ENCODE measurements at places on chromosomes 2 and 18.

GRCh38 chr2:16327326-16327725 is 338.3 kb downstream of the CYRIA start:
- DNase-seq, result no peak

GRCh38 chr2:182810087-182810486 is 56.4 kb downstream of the FRZB start:
- no peak for DNase-seq

DNA sequence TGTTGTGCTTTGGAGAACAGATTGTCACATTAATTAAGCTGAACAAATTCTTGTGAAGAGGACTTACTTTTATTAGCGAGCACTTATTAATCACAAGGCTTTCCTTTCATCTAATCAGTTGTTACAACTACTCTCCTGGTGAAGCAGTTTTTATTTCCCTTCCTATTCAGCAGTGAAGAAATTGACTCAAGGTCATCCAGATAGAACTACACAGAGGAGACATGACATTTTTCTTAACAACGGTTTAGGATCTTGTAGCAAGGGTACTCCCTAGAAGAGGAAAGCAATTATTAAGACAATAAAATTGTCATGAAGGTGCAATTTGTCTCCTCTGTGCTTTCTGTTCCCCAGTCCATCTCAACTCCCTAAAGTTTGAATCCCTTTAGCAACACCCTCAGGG is 61.3 kb downstream of the POLE4 start:
- no peak for DNase-seq

DNA sequence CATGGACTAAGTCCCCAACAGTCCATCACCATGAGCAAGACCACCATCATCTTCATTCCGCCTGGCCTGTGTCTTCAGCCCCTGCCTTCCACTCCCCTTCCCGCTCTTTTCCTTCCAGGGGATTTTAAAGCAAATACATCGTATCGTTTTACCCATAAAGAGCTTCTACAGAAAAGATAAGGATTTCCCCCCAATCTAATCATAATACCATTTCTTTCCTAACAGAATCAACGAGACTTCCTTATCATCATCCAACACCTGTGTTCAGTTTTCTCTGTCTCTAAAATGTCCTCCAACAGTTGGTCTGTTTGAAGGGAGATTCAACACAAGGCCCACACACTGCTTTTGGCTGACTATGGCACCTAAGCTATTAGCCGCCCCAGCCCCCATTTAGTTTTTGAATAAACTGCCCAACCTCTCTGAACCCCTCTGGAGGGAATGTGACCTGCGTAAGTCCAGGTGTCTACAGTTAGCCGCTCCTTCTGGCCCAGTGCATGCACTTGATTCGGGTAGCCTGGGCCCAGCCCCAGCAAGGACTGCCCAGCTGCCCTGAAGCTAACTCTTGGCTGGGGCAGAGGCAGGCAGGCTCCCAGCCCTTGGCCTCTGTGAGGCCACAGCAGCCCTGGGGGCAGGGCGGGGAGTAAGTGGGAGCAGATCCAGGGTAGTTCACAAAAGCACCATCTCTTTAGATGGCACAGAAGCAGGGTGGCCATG is 25.3 kb upstream of the SEMA4C start:
- DNase-seq, result no peak

DNA sequence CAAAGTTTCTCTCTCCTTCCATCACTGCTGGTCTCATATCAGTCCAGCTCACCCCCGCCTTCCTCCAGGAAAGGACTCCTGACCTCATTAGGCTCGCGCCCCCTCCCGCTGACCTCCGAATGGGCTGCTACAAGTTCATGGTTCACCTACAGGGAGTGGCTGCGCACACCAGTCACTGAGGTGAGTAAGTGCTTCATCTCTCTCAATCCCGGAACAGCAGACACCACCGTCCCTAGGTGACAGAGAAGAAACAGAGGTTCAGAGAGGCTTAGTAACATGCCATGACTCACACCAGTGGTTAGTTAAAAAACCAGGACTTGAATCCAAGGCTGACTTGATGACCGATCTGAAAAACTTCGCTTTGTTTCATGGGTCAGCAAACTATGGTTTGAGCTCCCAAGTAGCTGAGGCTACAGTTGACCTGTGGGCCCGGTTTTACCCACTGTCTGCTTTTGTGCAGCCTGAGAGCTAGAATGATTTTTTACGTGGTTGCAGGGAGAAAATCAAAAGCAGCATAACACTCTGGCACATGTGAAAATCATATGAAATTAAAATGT is 42.0 kb downstream of the ZFP36L2 start:
- DNase-seq, result peak; percentile 32

DNA sequence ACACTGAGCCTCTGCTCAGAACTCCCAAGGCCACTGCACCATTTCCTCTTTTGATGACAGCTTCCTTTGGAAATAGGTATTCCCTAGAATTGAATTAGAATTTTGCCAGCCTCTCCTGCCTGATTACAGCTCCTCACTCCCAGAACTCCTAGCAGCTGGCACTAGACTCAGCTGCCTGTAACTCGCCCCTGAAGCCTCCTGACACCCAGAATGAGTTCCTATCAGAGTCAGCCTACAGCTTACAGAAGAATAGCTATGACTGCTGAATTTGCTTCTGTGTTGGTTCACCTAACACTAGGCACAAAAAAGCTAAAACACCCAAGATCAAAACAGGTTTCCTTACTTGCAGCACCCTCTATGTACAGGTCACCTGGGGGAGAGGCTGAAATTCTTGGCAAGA is 108.2 kb upstream of the PTPRM start:
- no peak for DNase-seq

- no peak for DNase-seq
Measured at GRCh38 chr2:102704531-102704930, 57.3 kb upstream of the TMEM182 start.

DNA sequence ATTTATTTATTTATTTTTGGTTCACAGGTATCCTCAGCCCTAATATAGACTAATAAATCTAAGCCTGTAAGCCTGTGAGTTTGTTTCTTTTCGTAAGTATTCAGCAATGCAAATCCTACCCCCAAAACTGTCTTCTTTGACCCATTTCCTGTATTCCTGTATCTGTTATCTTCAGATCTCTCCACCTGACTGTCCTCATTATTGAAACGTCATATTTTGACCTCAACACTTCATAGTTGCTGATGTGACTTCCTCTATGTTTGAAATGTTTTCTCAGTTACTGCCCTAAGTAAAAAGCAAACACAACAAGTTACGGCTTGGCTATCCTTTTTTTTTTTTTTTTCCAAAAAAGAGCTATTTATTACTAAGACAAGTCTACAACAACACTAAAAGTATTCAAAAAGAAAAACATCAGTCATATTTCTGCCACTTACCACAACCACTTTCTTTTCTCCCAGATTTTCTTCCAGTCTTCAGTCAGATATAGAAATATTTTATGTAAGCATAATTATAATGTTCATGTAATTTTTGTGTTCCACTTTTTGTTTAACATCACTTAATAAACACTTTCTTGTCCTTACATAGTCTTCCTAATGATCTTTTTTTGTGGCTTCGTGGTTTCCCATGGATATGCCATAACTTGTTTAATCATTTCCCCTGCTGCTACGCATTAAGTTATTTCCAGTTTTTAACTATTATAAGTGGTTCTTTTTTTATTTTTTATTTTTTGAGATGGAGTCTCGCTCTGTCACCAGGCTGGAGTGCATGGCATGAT is 45.0 kb upstream of the EML4 start:
- DNase-seq, result no peak

DNA sequence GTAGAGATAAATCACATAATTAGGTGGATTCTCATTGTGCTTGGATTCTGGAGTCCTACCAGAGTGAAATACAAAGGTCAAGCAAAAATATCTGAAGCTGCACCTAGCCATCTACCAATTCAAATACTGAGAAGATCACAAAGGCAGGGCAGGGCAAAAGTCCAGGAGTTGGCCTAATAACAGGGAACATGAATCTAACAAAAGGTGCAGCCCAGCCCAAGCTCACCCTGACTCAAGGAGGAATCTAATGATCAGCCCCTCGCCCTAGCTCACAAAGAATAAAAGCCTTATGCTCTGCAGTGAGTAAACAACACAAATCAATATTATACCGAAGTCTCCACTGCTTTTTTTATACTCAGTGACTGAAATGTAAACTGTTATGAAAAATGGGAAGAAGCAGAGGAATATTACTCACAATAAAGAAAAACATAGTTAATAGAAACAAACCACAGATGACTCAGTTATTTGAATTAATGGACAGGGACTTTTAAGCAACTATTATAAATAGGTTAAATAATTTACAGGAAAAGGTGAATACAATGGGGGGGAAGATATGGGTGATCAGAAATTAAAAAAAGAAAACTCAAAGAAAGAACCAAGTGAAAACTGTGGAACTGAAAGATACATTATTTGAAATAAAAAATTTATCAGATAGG is 49.5 kb downstream of the ANTXR1 start:
- no peak for DNase-seq

- no peak for DNase-seq
Measured at GRCh38 chr2:54013996-54014395, 43.2 kb upstream of the PSME4 start.

- no peak for DNase-seq
Measured at GRCh38 chr2:203853271-203853670, 14.3 kb upstream of the CTLA4 start.

DNA sequence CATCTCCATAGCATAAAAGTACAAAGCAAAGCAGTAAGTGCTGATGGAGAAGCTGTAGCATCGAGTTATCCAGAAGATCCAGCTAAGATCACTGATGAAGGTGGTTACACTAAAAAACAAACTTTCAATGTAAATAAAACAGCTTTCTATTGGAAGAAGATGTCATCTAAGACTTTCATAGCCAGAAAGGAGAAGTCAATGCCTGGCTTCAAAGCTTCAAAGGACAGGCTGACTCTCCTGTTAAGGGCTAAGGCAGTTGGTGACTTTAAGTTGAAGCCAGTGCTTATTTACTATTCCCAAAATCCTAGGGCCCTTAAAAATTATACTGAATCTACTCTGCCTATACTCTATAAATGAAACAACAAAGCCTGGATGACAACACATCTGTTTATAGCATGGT is 44.0 kb downstream of the METTL8 start:
- no peak for DNase-seq

DNA sequence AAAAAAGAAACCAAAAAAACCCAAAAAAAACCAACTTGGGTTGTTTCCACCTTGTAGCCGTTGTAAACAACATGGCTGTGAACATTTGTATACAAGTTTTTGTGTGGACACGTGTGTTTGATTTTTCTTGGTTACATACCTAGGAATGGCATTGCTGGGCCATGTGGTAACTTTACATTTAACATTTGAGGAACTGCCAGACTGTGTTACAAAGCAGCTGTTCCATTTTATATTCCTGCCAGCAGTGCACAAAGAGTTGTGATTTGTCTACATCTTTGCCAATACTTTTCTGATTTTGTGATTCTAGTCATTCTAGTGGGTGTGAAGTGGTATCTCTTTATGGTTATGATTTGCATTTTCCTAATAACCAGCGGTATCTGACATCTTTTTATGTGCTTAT is 22.5 kb downstream of the LPIN1 start:
- no peak for DNase-seq
